ENCODE measurements at places on chromosomes 12 and 14. TPM values are rescaled to one million over a fixed set of nuclear protein-coding genes. Genes with fewer than 3 reads are reported as not detected.

- DNase-seq: no peak
These were observed 476.2 kb downstream of the FSCB start for GRCh38 chr14:44030831-44031383.

GRCh38 chr12:109725321-109726105 is 11.9 kb downstream of the FAM222A start:
- no peak for DNase-seq

The PIANP gene
- not detected for polyA plus RNA-seq

- DNase-seq: no peak
These were observed 12.7 kb downstream of the CCDC197 start for GRCh38 chr14:94009767-94010166.

DNA sequence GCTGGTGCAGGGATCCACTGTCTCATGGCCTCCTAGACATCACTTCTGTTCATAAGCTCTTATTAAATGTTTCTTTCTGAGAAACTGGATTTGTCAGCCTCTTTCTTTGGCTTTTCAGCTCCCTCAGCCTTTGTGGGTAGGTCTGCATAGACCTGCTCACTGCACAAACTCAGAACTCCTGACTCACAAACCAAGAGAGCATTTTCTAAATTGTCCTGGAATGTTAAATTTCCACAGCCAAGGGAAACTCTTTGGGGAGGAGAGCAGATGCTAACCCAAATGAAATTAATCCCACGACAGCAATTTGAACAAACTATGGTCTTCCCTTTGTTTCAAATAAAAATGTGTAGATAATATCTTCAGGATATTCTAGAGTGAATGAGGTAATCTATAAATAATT is 19.5 kb upstream of the CERS5 start:
- DNase-seq: no peak

- DNase-seq: no peak
These were observed 17.8 kb upstream of the RPS6KA5 start for GRCh38 chr14:91078095-91078737.

- no peak for DNase-seq
These were observed 6.6 kb upstream of the ABCD4 start for GRCh38 chr14:74309125-74310022.

GRCh38 chr12:90274407-90274806 is 565.8 kb upstream of the ATP2B1 start:
- no peak for DNase-seq

The ST8SIA1 gene
- polyA plus RNA-seq: not detected

GRCh38 chr14:56085471-56085870 is 32.7 kb upstream of the PELI2 start:
- DNase-seq: no peak

GRCh38 chr12:110546339-110546738 is 36.8 kb downstream of the PPTC7 start:
- no peak for DNase-seq

DNA sequence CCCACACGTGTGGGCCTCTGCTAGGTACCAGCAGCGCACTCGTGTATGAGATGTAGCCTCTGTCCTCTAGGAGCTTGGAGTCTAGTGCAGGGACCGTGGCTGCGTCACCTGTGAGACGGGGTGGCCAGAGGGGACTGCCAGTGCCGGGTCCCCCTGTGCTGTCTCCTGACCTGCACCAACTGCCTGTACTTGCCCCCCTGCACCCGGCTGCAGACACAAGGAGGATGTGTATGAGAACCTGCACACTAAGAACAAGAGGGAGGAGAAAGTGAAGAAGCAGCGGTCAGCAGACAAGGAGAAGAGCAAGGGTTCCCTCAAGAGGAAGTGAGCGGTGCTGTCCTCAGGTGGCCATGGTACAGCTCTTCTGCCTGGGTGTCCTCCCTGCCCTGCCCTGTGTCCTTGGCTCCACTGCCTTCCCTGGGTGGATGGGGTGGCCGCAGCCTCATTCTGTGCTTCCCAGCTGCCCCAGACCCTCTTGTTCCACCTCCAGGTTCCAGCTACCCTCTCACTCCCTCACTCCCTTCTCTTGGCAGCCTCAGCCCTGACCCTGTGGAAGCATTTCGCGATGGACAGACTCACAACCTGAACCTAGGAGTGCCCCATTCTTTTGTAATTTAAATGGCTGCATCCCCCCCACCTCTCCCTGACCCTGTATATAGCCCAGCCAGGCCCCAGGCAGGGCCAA is 9.6 kb downstream of the PTPN6 start:
- DNase-seq: no peak

- DNase-seq: peak; percentile 33
These were observed 14.5 kb upstream of the PWP1 start for GRCh38 chr12:107670999-107671643.

The TEX52 gene
- 0.05 TPM for polyA plus RNA-seq

DNA sequence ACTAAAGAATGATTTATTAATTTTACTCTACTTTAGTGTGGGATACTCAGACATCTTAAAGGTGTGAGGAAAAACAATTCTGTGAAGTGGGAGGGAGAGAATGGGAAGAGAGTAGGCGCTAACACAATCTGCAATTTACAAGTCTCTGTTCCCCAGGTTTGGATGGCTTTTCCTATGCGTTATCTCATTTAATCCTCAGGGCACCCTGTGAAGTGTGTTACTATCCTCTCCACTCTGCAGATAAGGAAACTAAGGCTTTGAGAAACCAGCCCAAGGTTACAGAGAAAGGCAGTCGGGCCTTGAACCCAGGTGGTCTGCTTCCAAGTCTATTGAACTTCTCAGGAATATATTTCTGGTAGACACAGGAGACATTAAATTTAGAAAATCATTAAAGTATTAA is 36.2 kb upstream of the TUBA1C start:
- DNase-seq: no peak

The IL31 gene
- not detected for polyA plus RNA-seq

The SLC24A4 gene
- not detected for polyA plus RNA-seq

DNA sequence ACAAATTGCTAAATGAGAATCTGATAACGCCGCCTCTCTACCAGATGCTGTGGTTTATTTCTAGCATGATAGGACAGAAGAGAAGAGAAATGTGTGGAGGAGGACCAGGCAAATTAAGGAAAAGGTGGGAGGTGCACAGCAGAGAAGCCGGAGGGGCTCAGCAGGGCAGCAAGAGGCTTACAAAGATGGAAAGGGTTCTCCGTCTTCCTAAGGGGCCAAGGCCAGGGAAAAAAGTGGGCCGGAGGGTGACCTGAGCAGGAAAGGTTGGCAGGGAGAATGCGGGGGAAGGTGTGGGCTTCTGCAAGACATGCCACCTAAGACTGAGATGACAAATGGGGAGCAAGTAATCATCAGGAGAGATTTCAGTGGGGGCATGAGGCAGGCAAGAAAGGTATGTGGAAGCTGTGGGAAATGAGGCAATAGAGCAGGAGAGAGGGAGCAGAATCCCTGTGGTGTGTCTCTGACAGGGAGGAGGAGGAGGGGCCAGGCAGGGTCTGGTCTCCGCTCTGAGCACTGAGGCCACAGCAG is 18.7 kb downstream of the MANSC1 start:
- no peak for DNase-seq

DNA sequence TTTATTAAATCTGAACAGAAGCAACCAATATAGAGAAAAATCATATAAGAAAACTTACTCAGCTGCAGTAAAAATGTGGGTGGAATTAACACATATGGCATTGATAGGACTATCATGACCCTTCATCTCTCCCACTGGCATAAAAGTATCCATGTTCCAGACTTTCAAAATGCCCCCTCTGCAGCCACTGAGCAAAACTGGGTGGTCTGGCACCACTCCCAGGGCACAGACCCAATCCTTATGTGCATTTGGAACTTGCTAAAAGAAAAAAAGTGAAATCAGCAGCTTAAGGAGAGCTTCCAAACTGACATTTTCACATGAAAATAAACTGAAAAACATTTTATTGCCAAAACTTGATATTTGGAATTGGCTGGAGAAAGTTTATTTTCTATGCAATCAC is 141.5 kb downstream of the KIF21A start:
- no peak for DNase-seq

The ENDOU gene
- not detected for polyA plus RNA-seq

DNA sequence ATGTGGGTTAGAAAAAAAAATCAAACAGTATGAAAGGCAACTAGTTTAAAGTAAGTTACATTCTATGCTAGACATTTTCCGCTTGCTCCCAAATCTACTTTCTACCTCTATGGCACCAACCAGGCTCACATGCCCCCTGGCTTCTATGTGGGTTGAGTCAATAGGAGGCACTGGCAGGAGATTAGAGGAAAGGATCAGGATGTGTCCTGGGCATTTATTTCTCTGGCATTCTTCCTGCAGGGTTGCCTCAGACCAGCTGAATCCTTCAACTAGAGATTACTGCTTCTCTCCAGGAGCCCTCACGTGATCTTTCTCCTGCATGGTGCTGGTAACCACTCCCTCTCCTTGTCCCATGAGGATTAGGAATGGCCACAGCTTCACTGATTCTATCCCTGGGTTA is 14.9 kb upstream of the CCDC60 start:
- DNase-seq: no peak

DNA sequence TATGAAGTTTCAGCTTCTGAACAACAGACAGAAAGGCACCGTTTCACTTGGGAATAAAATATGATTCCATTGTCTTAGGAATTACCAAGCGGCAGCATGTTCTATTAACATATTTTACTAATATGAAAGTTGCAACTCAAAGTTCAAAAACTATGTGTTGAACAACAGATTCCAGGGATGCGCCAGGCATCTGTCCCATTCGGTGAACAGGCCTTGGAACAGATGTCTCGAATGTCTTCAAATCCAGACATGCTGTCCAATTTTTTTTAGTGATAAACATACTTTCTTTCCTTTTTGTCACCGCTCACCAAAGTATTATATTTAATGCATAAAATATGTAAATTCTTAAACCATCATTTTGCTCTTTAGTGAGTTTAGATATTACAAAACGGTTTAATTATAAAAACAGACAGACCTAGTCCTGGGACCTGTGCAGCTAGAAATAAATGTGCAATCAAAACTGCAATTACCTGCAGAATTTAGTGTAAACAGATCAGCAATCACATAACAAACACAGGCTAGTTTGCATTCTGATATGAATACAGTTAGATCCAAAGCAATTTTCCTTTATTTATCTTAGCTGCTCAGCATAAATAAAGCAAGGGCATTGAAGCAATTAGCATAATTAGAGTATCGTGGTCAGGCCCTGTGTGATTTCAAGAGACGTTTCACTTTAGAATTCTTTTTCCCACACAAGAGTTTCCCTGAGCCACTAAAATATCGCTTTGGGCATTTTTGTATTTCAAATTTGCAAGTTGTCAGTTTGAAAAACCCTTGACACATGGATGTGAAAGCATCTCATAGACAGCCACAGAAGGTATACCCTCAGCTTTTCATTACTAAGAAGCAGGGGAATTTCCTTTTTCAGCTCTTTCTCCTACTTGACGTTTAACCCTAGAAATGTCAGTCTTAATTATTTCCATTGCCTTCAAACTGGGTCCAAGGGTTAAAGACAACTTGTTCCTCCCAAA is 420.8 kb downstream of the EGLN3 start:
- DNase-seq: no peak

DNA sequence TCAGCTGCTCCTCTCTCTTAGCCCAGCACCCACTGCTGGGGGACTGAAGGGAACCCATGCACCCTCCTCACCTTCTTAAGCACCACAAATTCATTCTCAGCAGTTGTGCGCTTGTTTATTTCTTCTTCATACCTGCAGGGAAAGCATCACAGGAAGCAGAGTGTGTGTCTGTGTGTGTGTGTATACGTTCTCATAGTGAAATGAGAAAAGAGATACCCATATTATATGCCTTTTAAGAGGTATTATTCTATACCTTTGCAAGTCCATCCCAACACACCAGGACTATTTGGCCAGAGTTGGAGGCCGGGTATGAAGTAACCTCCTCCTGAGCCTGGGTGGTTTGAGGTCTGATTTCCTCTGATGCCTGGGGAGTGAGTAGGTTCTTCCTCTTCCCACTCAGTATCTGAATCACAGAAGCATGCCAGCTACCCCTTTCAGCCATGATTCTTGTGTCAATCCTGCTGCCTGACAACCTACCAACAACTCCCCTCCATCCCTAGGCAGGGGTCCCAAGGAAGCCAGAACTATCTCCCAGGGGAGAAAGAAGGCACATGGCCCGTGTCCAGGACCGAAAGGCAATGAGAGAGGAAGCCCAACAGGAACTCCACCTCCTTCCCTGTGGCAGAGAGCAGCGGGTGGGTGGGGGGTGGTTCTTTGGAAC is 3.0 kb downstream of the KRT73 start:
- no peak for DNase-seq

DNA sequence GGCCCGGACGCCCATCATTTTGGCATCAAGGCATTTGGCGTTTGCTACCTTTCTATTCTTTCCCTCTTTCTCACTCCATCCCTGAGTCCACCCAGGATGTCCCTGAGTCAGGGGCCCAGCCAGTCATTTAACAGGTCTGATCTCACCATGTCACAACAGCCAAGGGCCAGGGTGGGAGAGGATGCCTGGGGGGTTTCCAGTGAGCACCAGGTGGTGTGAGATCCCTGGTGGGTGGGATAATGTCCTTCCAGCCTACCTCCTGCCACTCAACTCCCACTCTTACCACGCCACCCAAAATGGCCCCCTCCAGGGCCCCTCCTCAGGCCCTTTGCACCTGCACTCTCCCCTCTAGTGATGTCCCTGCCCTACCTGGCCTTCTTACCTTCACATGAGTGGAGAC is 310.8 kb downstream of the BCL11B start:
- no peak for DNase-seq

GRCh38 chr14:71730471-71730870 is 201.8 kb upstream of the RGS6 start:
- no peak for DNase-seq

The SALL2 gene
- polyA plus RNA-seq: 5.8 TPM

The TOMM20L gene
- not detected for polyA plus RNA-seq

The SLC6A13 gene
- 0.60 TPM for polyA plus RNA-seq

DNA sequence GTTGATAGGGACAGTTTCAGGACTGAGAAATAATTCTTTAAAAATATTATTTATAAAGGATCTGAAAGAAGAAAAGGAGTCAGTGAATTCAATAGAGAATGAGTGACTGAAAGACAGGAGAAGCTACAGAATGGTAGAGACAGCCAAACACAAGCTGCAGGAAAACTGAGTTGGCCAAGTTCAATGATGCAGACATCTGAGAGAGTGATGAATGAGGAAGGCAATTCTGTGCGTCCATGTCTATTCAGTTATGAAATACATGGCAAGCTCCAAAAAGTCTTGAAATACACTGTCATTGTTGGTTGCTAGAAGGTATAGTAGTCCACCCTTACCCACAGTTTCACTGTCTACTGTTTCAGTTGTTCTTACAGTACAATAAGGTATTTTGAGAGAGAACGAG is 6.8 kb downstream of the LRRC74A start:
- DNase-seq: no peak

DNA sequence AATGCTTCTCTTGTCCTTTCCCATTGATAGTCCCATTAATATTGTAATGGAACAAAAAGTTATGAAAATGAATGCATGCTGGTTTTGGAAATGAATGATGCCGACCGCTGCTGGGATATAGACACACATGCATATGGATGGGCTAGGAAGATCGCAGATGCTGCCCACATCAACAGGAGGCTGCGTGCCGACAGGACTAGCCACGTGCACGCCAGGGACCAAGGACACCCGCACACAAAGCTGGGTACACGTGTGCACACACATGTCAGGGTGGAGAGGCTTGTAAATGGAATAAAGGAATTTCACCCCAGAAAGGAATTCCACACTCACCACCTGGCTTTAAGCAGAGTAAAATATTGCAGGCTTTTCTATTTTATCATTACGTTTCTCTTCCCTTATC is 153.8 kb upstream of the VASH1 start:
- DNase-seq: no peak

All from HepG2 (cell line).